ENCODE measurements at places on chromosomes 2 and 18.
A peak's percentile ranks its signal among the peaks of the same experiment; 100 is the strongest.

DNA sequence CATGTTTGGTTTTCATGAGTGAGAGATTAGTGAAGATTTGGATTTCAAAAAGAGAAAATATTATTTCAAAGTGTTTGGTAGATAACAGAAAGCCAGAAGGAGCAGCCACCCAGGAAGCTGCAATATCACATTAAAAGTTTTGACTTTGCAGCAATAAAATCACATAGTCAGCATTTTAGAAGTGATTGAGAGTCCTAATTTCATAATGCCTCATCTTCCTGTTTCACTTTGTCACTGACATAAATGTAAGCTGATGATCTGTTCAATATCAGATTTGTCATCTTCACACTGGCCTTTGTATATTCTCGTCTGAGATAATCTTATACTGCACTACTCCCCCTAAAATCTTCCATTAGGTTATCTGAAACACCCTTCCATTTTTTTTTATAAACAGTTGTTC is 690.5 kb downstream of the ADCYAP1 start:
- DNase-seq = no peak

- DNase-seq = no peak
Measured at GRCh38 chr18:217532-218336, 50.1 kb downstream of the THOC1 start.

DNA sequence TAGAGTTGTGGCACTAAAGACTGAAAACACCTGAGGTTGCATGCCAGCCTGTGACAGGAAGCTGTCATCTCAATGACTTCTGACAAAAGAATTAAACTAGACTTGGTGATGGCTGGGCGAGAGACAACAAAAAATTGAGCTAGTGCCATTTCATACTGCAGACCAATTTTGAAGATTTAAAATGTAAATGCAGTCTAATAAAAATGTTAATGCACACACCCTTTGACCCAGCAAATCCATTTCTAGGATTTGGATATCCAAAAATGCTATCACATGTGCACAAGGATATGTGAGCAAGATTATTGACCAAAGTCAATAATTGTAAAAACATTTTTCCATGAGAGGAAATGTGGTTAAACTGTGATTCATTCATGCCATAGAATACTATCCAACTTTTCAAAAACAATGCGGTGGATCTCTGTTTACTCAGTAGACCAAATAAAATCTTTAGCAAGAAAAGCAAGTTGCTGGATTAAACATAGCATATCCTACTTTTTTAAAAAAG is 5.6 kb downstream of the FBXO36 start:
- no peak for DNase-seq

DNA sequence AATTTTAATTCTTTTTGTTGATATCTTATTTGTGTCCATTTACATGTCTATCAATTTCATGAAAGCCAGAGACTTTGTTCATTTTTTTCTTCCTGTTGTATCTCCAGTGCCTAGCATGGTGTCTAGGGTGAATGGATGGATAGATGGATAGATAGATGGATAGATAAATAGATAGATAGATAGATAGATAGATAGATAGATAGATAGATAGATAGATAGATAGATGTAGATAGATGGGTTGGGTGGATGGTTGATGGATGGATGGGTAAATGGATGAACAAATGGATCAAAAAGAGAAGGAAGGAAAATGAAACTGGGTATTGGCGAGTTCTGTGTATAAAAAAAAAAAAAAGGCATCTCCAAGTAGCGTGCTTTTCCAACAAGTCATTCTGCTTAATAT is 120.5 kb downstream of the FAM124B start:
- no peak for DNase-seq

DNA sequence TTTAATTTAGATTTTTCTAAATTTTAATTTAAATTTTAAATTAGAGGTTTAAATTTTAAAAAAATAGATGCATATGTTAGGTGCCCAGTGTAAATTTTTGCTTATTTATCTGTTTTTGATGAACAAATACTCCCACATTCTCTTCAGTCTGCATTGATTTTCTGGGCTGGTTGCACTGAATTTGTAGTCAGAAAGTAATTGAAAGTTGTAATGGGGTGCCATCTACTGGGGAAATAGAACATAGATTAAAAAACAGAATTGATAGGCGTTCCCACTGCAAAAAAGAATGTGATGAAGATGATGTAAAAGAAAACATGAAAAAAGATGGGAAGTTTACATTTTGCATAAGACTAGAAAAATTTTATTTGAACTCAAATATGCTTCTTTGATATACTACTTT is 51.7 kb upstream of the CCDC85A start:
- DNase-seq = no peak

DNA sequence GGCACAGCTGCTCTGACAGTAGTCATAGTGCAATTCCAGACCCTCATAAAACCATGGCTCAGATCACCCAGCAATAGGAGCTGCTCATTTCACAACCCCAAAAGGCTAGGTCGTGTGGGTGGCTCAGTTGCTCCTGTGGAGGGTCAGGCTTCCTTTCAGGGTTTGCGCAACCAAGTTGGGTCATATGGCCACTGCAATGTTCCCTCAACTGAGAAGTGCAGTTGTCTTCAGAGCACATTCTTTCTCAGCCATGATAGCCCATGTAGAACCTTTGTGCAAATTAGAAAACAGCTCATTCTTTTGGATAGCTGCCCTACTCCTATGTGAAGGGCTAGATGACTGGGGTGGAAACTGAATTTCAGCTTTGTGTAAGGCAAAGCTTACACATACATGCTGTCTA is 3.2 kb downstream of the SERPINB13 start:
- no peak for DNase-seq

DNA sequence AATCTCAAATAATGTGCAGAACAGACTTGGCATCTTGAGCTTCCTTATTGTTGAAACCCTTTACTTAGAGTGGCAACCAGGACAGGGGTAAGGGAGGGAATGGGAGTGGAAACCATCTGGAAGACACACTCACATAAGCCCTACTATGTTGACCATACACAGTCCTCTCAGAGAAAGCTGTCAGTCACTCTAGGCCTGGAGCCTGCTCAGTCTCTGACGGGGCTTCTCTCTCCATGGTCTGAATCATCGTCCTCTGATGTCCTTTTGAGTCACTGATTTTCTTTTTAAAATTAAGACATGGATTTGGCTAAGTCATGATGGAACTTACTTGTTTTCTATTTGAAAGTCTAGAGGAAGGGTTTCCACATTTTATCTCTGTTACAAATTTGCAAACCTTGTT is 74.0 kb downstream of the MYO1B start:
- no peak for DNase-seq

DNA sequence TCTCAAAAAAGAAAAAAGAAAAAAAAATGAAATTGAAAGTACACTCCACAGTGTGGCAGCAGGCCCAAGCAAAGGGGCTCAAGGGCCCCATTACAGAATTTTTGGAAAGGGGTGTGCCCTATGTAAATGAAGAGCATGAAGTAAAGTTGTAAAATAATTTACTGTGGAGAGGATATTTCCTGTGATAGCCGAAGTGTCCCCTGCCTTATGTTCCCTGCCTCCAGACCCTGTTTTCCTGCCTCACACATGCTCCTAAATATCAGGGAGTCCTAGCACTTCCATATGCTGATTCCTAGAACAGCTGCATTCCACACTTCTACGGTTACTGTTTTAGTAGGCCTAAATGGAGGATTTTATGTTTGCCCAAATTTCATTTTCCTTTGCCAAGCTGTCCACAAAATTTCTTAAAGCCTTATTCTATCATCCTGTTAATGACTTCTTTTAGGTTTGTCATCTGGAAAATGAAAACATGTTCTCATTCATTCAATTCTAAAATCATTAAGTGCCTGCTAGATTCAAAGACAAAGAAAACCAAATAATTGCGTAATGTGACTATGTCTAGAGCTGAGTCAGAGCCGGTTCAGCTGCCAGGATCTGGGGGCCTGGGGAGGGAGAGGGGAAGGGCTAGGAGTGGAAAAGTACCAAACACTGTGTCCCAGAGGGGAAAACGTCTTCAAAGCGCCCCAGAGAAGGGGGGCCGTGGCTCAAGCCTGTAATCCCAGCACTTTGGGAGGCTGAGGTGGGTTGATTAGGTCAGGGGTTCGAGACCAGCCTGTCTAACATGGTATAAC is 25.9 kb upstream of the IMPA2 start:
- no peak for DNase-seq

DNA sequence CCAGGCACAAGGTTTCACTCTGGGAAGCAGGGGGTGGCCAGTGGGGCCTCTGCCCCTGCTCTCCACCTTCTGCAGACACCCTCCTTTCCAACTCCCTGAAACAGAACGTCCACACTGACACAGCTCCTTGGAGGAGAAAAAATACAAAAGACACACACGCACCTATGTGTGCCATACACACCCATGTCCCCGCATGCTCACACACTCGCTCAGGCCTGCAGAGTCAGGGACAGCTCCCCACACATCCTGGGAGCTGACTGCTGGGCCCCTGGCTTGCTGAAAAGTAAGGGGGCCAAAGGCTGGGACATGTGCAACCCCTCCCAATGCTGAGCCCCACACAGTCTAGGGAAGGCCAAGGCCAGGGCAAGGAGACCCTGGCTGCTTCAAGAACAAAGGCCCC is 200.5 kb downstream of the TNS1 start:
- DNase-seq = no peak

- DNase-seq = no peak
Measured at GRCh38 chr2:53087874-53088461, 679.6 kb upstream of the CHAC2 start.

- no peak for DNase-seq
Measured at GRCh38 chr2:217840522-217840921, 162.3 kb downstream of the TNS1 start.

- no peak for DNase-seq
Measured at GRCh38 chr18:29871246-29871645, 1171.3 kb downstream of the DSC3 start.

GRCh38 chr2:177669625-177670330 is 277.2 kb downstream of the AGPS start:
- no peak for DNase-seq

GRCh38 chr2:138424436-138425140 is 77.0 kb upstream of the SPOPL start:
- no peak for DNase-seq

GRCh38 chr2:166563894-166564293 is 69.8 kb upstream of the SCN7A start:
- no peak for DNase-seq

DNA sequence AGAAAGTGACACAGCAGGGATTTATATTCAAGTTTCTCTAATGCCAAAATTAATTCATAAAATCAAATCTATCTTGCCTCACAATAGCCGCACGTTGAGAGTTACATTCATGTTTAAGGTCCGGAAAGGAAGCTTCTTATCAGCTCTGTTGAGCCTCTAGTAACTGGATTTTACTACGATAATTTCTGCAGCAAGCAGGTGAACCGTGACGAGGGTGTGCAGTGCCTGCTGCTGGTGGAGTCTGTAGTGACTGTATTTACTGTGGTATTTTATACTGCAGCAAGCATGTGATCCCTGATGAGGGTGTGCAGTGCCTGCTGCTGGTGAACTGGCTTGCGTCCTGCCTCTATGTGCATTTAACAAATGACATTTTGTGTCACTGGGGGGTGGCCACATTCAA is 120.0 kb downstream of the SNTG2 start:
- no peak for DNase-seq

GRCh38 chr2:196711625-196712024 is 72.1 kb downstream of the CCDC150 start:
- DNase-seq = no peak

DNA sequence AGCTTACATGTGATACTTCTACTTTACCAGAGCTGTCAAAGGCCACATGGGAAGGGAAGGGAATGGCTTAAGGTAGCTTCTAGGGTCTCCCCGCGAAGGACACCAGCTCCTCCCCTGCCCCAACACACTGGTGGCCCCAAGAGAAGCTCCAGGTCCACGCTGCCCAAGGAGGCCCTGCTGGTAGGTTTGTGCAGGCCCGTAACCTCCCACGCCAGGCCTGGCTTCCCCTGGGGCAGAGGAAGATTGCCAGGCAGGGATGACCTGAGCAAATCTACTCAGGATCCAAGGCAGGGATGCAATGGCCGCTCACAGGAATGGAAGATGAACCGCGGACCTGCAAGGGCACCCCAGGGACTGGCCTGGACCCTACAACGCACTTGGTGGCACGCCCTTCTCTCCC is 205.1 kb downstream of the MGAT5 start:
- DNase-seq = no peak

GRCh38 chr18:950882-951495 is 46.3 kb downstream of the ADCYAP1 start:
- no peak for DNase-seq

- peak; percentile 61 for DNase-seq
Measured at GRCh38 chr2:172427256-172427989, at the start of gene ITGA6. TSS of gene ITGA6 (plus strand) at chr2:172427586.

- DNase-seq = no peak
Measured at GRCh38 chr18:42373584-42373983, 418.6 kb downstream of the PIK3C3 start.

- no peak for DNase-seq
Measured at GRCh38 chr2:39181297-39181696, 60.4 kb upstream of the SOS1 start.

DNA sequence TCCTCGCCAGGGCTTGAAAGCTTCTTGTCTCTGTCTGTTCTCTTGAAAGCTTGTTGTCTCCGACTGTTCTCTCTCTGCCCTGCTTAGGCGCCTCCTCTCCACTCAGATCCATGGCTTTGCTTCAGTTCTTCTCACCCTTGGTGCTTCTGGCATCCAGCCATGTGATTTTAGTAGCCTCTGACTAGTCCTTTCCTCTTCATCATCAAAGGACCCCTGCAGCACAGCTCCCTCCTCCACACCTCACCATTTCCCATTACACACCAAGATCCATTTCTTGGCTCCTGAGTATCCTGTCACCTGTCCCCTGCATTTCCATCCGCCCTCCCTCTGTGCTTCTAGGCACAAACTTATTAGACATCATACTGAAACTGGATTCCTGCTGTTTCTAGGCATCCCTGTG is 59.4 kb downstream of the ZNF236 start:
- DNase-seq = no peak

- no peak for DNase-seq
Measured at GRCh38 chr18:13437796-13438506, 219.4 kb downstream of the LDLRAD4 start.

DNA sequence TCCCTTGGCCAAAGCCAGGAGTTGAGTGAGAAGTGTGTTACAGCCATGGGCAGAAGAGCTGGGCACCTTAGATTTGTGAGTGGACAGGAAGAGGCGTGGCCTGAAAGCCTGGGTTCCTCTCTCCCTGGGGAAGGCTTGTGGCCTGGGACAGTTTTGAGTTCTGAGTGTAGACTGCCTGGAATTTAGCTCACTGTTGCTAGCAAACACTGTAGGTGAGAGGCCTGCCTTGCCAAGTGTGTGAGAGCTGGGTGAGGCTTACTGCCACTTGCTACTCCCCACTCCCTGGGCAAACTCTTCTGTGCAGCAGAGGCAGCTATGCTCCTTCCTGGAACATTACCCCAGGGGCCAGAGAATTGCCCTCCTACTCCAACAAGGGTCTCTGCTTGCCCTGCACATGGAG is 150.0 kb upstream of the GALNT5 start:
- no peak for DNase-seq

All from stimulated activated CD4-positive, alpha-beta T cell treated with anti-CD3 and anti-CD28 coated beads, Interleukin-1b, Interleukin-23, amount 100 ng/mL, for 1 hour (primary cell).